Substantia nigra (tissue), 51 donors: ENCODE measurements at places on chromosomes 4 and X.
A peak's percentile ranks its signal among the peaks of the same experiment; 100 is the strongest.

DNA sequence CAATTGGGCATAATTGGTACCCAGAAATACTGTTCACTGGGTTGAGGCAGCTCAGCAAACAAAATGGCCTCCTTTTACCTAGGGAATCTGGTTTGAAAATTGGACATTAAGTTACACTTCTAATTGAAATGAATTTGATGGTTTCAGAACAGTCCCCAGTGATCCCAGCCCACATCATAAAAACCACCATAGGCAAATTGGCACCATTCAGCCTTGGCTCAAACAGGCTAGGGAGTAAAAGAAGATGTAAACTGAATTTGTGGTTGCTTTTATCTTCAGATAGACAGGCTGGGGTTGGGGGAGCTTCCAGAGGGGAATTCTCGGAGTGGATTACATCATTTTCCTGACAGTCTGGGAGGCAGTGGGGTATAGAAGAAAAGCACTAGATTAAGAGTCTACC lies 576.5 kb downstream of the MID1IP1 start:
- DNase-seq: no peak

DNA sequence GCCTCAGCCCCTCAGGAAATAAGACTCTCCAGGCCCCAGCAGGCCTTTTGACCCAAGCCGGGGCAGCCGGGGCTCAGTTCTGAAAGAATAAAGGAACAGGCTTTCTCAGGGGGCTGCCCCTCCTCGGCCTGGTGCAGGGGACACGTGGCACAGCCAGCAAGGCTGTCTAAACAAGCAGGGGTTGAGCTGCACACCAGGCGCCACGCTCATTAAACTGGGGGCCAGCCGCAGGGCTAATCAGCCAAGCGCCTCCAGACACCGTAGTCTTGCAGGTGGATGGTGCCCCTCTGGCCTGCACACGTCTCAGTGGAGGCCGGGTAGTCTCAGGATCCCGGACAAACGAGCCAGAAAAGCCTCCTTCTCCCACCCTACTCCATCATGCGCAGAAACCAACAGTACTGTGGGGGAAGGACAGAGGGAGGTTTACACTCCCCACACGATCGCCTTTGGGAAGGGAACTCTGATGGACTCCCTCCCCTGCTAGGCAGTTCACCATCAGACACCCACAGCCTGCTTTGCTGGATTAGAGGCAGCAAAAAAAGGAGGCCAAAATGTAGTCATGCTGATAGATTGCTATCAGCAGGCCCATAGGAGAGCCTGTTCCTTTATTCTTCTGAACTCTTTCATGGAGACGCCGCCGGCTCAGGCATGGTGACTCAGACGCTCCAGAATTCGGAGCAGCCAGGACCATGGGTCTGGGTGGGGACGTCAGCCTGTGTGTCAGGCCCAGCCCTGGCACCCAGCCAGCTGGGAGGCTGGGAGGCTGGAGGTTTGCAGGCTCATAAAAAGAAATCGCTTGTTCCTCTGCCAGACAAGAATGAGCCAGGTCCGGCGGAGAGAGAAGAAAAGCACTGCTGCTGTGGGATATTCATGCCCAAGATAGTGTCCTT lies 342.4 kb downstream of the BCOR start:
- DNase-seq: no peak

- DNase-seq: no peak
Observed at GRCh38 chr4:69984030-69984443, 11.7 kb upstream of the STATH start.

DNA sequence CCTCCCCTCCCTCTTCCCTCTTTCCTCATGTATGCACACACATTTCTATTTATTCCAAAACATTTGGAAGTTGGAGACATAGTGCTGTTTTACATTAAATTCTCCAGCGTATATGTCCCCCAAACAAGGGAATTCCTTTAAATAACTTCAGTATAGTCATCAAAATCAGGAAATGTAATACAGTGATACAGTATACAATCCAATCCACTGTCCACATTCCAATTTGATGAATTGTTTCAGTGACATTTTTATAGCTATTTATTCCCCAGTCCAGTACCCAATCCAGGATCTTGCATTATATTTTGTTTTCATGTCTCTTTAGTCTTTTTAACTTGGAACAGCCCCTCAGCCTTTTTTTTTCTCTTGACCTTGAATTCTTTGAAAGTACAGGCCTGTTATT lies 233.0 kb downstream of the DKK2 start:
- DNase-seq: no peak

DNA sequence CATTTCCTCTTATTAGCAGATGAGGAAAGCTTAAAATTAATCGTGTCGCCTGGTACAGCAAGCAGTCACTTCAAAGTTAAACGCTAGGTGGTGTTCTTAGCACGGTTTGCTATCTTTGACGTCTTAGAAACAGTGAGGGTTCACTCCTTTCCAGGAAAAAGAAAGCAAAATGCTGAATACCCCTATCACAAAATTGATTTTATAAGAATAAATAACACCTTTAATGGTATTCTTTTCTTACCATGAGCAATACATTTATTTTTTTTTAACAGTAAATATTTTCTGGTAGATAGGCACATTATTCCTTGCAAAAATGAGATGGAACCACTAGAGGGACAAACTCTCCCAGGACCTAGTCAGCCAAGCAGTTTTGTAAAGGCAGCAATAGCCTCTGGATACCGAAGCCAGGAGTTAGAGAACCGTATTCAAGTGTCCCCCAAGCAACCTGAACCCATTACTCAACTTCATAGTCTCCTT lies 153.9 kb downstream of the KDR start:
- DNase-seq: no peak

- no peak for DNase-seq
Observed at GRCh38 chr4:25154594-25155265, 5.5 kb downstream of the SEPSECS start.

- no peak for DNase-seq
Observed at GRCh38 chrX:48702032-48702431, 5.5 kb downstream of the SUV39H1 start.

DNA sequence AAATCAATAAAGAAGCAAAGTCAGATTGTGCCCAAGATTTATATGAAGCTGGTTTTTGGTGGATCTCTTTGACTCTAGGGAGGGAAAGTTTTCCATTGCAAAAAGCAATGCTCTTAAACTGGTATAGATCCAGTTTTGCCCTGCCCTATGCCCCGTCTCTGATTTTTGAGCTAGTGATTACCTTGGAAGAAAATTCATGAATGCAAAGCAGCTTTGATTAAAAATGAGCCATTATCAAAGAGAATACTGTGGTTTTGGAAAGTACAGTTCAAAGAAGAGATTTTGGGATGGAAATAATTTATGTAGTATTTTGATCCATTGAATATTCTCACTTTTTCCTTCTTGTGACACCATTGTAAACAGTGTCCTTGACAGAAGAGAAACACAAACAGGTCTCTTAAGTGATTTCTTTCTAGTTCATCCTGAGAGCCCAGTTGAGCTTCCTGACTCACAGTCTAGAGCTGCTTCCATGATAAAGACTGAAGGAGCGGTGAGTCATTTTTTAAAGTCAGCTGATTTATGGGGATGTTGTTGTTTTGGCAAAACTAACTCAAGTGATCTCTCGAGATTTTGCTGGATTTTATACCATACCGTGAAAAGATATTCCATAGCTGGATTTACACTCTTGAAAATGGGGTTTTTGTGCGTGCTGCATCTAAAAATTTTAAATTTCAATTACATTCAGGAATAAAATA lies 76.7 kb downstream of the AFF1 start:
- no peak for DNase-seq

GRCh38 chr4:7194251-7195140 lies 2.2 kb downstream of the SORCS2 start:
- DNase-seq: no peak

GRCh38 chr4:160238790-160239189 lies 1135.9 kb downstream of the RAPGEF2 start:
- no peak for DNase-seq

DNA sequence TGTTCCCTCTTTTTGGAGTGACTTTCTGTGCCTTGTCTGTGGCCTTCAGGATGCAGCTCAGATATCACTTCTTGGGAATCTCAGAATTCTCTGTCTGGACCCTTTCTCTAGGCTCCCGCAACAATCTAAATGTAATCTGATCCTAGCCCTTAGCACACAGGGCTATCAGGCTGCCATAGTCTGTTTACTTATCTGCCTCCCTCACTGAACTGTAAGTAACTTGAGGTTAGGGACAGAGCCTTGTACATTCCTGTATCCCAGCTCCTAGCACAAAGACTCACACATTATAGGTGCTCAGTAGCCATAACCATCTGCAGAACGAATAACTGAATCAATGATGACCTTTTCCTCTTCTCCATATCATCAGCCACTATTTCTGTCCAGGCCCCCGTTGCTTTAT lies 69.5 kb downstream of the RTL9 start:
- DNase-seq: no peak

DNA sequence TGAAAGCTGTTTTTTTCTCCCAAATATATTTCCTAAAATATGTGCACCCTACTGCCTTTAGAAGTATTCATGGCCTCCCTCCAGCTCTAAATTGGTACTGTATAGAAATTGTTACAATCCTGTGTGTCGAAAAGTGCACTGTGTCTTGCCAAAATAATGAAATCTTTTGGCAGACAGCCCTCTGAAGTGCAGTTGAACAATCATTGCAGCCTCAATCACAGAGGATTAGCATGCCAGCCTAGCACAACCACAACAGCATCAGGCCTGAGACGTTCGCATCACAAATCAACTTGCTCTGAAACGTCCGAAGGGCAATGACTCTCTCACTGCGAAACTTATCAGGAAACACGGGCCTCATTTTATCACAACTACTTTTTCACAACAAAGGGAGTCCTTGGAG lies 99.0 kb downstream of the ANOS1 start:
- no peak for DNase-seq

DNA sequence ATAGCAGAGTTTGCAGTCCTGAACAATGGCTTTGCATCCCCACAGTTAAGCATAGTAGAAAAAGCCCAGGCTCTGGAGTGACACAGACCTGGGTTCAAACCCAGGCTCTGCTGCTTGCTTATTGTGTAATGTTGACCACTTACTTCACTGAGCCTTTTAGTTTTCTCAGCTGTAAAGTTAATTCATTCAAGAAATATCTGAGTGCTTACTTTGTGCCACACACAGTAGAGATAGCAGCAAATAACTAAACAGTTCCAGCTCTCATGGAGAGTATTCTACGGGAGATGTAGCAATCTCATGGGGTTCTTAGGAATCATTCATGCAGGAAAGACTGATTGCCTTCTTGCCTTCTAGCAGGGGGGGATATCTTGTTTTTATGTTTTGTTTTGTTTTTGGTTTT lies 63.2 kb downstream of the SLC9A6 start:
- no peak for DNase-seq

DNA sequence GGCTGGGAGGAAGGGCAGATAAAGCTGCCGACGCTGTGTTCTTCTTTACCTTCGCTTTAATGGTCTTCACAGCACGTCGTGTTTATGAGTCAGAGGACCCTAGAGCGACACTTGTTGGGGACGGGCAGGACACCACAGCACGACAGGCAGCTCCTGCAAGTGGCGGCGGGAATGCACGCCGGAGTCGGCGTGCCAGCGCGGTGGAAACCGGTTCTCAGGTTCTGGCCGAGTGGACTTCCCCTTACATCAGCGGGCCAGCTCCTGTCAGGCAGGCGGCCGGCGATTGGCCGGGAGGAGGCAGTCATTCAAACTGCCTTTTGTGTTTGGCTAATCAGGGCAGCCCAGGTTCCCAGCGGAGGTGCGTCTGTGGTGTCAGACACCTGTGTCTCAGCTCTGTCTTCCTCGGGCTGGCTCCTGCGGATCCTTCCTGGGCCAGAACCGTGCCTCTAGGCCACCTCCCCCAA lies 150.9 kb downstream of the SHROOM3 start:
- peak; percentile 2 for DNase-seq

DNA sequence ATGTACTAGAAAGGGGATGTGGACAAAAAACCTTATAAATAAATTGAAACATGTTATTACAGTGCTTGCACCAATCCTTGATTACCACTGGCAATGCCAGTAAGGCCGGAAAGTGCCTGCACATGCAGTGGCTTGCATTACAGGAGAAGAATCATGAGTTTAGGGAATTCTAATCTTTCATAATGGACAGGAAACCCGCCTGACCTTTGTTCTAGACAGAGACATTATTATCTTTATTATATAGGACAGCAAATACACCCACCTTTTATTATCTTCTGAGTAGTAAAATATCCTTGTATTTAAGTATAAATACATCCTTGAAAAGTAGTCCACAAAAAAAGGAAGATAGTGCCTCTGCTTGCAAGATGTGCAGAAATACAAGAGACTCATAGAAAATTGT lies 379.9 kb upstream of the LCORL start:
- no peak for DNase-seq

DNA sequence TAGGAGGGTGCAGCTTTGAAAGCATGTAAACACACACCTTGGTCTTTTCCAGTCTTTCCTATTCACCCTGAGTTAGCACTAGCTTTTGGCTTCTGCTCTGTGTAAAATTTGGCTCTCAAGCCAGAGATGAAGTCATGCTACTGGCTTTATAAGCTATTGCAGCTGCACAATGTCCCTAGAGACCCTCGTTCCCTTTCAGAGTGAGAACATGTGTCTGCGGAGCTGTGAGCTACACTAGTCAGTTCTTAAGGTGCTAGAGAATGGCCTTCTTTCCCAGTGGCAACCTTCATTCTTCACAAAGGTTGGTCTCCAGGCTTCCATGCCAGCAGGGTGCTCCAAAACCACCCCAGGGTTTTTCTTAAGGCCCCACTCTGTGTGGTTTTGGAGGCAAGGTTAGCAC lies 199.1 kb downstream of the SPATA18 start:
- DNase-seq: no peak

- DNase-seq: no peak
Observed at GRCh38 chr4:89161841-89162240, 50.5 kb downstream of the TIGD2 start.

DNA sequence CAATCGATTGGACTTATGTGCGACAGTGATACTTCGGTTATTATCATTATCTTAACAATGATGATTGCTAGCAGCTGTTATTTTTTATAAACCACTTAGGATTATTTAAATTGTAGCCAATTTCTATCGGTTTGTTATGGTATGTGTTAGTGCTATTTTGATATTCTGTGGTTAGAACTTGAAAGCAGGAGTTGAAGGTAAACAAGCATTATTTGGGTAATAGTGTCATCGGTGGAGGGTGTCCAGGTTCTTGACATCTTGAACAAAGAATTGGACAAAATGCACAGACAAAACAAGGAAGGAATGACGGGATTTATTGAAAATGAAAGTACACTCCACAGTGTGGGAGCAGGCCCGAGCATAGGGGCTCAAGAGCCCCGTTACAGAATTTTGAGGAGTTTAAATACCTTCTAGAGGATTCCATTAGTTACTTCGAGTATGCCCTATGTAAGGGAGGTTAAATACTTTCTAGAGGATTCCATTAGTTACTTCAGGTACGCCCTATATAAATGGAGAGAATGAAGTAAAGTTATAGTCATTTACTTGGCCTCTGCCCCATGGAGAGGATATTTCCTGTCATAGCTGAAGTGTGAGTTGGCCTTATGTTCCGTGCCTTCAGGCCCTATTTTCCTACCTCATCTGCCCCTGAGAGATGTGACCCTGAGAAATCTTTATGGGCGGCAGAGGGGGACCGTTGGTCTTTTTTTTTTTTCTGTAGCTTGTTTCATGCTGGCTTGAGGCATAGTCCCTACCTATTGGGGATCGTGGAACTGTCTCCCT lies 13.1 kb downstream of the MOB1B start:
- DNase-seq: no peak

GRCh38 chr4:160371446-160371845 lies 1268.6 kb downstream of the RAPGEF2 start:
- no peak for DNase-seq
